ENCODE measurements at places on chromosomes 4 and X.

DNA sequence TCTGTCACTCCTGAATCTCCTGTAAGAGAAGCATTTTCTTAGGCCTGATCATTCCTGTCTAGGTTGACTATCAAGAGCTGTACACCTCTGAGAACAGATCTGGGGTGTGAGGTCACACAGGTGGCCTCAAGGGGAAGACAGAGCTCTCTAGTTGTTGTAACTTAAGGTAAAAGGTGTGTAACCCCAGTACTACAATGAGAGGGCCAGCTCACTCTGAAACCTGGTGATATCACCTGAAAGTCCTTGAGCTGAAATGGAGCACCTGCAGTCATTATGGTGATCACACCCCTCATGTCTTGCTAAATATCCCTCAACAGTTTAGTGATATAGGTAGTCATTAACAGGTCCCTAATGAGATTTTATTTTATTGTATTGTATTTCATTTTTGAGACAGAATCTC, 8.8 kb upstream of the FAM9C start:
- no peak for ATAC-seq

DNA sequence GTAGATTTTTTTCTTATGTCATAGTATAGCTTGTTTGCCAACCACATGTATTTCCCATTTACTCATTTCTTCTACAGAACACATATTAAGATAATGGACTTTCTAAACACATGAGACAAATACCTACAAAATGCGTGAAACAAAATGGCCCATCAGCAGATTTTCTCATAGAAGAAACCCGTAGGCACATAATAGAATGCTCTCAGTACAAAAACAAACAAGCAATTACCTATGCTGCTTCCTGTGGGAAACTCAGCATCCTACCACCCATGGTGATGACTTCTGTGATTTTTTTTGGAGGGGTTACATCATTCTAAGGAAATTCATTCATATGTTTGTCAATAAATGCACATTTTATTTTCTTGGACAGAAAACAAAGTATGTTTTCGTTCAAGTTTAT, 343.6 kb downstream of the SPRY1 start:
- ATAC-seq: no peak

- no peak for ATAC-seq
Observed at GRCh38 chr4:98557194-98557892, 101.1 kb downstream of the TSPAN5 start.

- no peak for ATAC-seq
Observed at GRCh38 chr4:40763228-40763716, 13.5 kb downstream of the NSUN7 start.

GRCh38 chr4:128285085-128285997, 2.3 kb downstream of the PGRMC2 start:
- ATAC-seq: no peak

DNA sequence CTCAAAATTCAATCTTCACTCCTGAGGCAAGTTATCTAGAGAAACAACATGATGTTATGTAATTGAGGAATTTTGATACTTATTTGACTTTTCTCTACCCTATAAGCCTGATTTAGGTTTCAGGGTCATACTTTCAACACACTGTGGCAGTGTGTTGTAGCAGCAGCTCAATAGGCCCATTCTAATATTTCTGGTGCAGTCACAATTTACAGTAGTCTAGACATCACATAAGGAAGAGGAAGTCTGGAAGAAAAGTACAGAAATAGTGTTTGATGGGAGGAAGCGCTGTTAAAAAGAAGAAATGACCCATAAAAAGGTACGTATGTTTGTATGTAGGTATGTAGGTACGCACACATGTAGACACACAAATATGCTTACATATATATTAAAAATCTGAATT, 194.3 kb downstream of the ARHGAP24 start:
- no peak for ATAC-seq

DNA sequence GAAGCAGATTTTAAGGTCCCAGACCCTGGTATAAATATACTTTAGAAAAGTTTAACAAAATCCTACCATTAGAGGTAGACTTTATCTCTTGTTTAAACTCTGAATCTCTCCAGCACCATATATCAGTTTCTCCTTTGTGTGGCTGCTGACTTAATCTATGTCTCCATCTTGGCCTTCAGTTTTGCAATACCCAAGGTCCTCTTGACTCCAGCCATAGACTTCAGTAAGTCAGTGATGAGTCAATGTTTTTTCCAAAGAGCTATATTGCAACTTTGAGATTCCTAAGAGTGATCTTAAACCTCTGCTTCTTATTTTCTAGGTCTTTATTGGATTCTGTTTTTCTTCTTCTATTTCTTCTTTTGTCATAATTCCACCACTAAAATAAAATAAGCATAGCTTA, 50.8 kb upstream of the ADGRL3 start:
- ATAC-seq: no peak

GRCh38 chr4:177455561-177455970, 13.3 kb upstream of the AGA start:
- no peak for ATAC-seq

- no peak for ATAC-seq
Observed at GRCh38 chr4:109424093-109424841, 9.3 kb upstream of the SEC24B start.

- ATAC-seq: peak; percentile 28
Observed at GRCh38 chrX:397575-397974, 10.9 kb upstream of the PPP2R3B start.

DNA sequence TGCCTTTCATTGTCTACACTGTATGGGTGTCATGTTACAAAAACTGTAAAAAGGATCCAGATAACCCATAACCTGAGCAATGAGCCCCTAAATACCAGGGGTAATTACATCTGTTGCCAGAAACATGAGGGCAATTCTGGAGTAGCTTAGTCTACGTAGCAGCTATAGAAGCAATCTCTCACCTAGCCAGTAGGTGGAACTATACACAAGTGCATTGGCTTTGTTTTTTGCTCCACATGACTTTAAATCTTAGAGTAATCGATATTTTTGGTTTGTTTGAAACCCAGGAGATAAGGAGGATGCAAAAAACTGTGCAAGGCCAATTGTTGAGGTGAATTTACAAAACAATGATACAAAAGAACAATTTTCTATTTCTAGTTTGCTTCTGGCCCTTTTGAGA, 57.5 kb downstream of the GPR82 start:
- no peak for ATAC-seq

GRCh38 chr4:1367230-1367935, 20.4 kb downstream of the UVSSA start:
- ATAC-seq: no peak

DNA sequence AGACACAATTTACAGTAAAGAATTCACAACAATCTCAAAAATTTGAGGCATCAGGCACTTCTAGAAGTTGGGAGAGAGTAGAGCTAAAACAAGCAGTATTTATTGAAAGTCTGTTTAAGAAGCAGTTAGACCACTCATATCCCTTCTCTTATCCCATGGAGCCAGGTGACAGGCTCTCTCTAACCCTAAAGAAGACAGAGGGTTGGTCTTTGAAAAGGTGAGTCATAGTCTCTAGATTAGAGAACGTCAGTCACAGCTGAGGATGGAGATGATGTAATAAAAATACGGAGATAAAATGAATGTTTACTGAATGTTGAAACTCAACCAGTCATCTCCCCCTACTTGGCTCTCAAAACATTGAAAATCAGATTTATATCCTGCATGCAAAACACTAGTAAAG, 223.8 kb downstream of the CHIC2 start:
- ATAC-seq: no peak

DNA sequence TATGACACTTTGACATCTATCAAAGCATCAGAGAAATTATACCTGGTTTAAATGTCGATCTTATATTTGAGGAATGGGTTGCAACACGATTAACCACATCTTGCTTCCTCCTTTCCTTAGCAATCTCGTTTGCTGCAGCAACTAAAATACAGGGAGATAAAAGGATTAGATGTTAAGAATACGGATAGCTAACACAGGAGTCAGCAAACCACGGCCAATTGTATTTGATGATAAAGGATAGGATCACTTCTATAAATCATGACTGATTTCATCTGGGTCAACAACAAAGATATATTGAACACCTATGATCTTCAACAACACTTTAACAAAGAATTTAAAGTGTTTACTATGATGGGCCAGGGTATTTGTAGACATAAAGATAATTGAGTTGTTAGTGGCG, 5.0 kb downstream of the MAP7D3 start:
- no peak for ATAC-seq

GRCh38 chrX:134718105-134718965, 60.1 kb upstream of the PLAC1 start:
- ATAC-seq: peak; percentile 77

DNA sequence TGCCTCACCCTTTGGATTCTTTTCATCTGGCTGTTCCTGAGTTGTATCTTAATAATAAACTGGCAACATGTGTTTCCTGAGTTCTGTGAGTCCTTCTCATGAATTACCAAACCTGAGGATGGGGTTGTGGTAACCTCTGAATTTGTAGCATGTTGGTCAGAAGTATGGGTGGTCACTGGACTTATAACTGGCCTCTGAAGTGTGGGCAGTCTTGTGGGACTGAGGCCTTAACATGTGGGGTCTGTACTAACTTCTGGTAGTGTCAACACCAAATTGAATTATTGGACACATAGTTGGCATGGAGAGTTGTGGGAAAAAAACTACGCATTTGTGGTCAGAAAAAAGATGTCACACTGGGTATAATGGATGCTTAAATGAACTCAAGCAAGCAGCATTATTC, 45.0 kb upstream of the TNIP3 start:
- no peak for ATAC-seq

- no peak for ATAC-seq
Observed at GRCh38 chr4:128820671-128821070, 11.2 kb downstream of the JADE1 start.

DNA sequence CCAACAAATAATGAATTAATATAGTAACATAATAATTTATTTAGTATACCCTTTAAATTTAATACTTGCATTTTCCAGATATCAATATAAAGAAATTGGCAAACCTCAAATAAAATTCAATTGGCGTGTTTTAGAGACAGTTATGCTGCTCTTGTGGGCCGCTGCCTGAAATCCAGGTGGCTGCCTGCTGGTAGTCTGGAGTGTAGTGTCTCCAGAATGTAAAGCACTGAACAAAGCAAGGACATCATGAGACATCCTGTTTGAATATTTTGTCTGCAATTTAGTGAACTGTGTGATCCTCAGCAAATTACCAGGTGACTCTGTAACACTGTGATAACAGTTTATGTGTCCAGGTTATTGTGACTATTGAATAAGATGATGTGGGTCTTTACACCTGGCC, 29.9 kb downstream of the ZFP42 start:
- ATAC-seq: no peak

Data from gastroesophageal sphincter (tissue), 4 donors.